ENCODE measurements at places on chromosomes 2 and 18.
A peak's percentile ranks its signal among the peaks of the same experiment; 100 is the strongest.

DNA sequence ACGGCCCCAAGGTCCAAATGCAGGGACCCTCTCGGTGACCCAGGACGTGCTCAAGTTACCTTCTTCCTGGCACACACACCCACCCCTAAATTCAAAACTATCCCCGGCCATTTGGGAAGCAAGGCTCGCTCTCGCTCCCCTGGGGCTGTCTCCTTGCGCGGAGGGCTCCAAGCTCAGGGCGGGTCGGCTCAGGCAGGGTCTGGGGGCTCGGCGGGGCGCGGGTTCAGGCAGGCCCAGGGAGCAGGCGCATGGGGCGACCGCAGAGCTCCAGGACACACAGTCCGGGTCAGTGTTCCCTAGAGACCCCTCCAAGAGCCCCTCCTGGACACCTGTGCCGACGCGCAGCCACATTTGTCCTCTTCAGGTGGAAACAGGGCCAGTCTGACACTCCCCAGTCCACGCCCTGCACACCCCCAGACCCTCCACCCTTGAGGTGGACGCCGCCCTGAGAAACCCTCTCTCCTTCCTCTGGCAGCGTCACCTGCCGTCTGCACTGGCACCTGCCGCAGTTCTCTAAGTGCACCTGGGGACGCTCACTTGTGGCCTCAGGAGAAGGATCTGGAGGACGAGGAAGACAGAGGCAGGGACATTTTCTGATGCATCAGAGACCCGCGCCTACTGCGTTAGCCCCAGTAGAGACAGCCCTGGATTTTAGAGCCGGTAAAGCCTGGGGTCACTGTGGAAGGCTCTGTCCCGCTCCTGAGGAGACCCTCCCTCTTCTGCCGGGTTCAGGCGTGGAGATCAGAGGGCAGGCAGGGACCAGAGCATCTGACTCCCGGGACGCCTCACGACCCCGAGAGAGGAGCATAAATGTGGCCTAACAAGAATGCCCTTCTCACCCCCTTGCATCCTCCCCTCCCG lies 138.8 kb downstream of the TWIST2 start:
- DNase-seq: no peak
- no peak overlapping the region for H3K27ac ChIP-seq
- H3K27me3 ChIP-seq: peaks cover 8% of the 10 kb centered on the region
- H3K4me1 ChIP-seq: no peaks in the 10 kb centered on the region

DNA sequence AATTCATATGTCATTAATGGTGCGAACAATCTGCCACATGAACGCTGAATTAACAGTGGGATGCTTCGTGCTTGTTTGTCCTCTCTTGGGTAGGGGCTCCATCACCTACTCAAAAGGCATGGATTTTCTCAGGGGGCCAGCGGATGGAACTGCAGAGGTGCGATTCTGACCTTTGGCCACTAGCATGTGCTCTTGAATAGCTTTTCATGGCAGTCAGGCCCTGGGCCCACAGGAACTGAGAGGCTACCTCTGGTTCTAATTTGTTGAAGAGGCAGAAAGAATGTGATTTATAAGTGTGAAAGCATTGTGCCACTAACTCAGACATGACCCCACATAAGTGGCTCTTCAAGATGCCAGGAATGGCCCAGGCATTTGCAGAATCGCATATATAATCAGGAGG lies 283.2 kb downstream of the INSIG2 start:
- H3K4me3 ChIP-seq: no peak overlapping the region
- H3K36me3 ChIP-seq: no peaks in the 10 kb centered on the region
- H3K27ac ChIP-seq: no peak overlapping the region
- H3K27me3 ChIP-seq: no peaks in the 10 kb centered on the region

GRCh38 chr2:176099728-176100546 lies at the start of gene HOXD12:
TSS of gene HOXD12 (plus strand) at chr2:176099795. CDS start at chr2:176099802, 7 bp downstream.
- H3K27me3 ChIP-seq: no peaks in the 10 kb centered on the region
- H3K27ac ChIP-seq: no peak within 1 kb of the TSS
- no peaks in the 10 kb centered on the region for H3K36me3 ChIP-seq
- no peak within 1 kb of the TSS for H3K4me3 ChIP-seq
- H3K4me1 ChIP-seq: peaks cover 25% of the 10 kb centered on the region
- no peak for DNase-seq

- no peaks in the 10 kb centered on the region for H3K27me3 ChIP-seq
- no peak for DNase-seq
- no peak overlapping the region for H3K4me3 ChIP-seq
- H3K36me3 ChIP-seq: no peaks in the 10 kb centered on the region
- peak overlapping the region; percentile 67 for H3K27ac ChIP-seq
These were observed 28.0 kb downstream of the GCG start for GRCh38 chr2:162123806-162124758.

Data from DND-41 (cell line).